GM23248 (cell line): ENCODE measurements at places on chromosomes 7 and 10.

- DNase-seq: no peak
These were observed 8.8 kb downstream of the LIMK1 start for GRCh38 chr7:74092321-74092963.

- peak; percentile 62 for DNase-seq
These were observed 282.0 kb upstream of the AKR1E2 start for GRCh38 chr10:4543938-4544533.

DNA sequence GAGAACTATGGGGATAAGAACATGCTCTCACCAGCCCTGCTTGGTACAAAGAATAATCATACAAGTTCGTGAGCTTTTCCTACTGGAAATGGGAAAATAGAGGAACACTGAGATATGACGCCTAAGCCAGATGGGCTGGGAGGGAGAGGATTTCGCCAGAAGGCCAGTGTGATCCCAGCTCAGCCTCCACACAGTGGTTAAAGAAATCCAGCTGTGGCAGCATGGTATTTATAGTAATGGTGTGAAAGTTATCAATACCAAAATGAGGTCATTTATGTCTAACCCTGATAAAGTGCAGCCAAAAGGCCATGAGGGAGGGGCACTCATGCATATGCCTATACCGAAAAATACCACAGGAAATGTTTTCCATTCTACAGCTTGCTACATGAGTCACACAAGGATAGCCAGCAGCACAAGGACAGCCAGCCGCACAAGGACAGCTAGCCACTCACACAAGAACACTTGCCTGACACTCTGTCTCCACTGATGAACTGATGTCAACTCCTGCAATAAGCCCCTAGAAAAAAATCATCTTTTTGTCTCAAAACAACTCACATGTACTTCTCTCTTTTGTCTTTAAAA, 49.4 kb downstream of the FRMPD2 start:
- DNase-seq: no peak

DNA sequence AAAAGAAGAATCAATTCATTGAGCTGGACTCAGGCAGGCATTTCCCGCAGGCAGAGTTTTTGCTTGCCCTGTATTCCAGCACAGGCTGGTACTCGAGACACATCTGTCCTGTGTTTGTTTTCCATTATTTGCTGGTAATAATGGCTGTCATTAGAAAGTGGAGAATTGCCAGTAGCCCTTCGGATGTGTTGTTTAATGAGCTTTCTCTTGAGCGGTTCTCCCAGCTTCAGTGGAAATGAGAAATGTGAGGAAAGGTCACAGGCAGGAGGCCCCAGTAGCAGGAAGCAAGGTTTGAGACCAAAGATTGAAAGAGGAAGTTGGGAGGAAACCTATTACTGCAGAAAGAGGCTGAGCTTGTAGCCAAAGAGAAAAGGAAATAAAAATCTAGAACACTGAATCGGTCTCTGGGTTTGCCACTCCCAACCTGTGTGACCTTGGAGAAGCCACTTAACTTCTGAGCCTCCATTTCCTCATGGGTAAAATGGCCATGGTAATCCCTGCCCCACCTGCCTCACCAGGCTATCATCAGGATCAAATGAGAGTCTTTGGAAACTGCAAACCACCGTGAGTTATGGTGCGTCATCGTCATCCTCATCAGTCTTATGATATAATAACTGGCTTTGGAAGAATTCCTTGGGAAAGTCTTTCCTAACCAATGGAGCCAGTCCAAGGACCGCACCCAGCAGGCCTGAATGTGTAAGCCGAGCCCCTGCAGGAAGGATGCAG, 67.7 kb downstream of the TACR2 start:
- peak; percentile 98 for DNase-seq

DNA sequence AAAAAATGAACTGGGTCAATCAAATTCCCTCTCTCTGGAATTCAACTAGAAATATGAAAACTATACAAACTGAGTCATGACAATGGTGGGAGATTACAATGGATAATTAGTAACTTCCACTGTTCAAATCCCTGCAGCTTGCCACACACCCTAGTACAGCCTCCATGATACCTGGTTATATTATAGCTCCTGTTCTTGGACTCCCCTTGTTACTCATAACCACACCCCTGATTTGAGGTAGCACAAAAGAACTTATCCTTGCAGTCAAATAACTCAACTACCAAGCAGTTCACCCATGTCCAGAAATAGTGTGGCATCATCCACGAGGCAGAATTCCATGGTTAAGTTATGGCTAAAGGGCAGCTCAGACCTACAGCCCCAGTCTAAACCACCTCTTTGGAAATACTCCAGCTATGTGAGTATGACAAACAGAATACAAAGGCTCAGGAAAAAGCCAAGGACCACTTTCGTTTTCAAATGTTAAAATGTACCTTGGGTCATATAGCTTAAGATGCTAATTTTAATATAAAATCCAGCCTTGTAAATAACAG, 164.7 kb downstream of the CPEB3 start:
- DNase-seq: no peak

DNA sequence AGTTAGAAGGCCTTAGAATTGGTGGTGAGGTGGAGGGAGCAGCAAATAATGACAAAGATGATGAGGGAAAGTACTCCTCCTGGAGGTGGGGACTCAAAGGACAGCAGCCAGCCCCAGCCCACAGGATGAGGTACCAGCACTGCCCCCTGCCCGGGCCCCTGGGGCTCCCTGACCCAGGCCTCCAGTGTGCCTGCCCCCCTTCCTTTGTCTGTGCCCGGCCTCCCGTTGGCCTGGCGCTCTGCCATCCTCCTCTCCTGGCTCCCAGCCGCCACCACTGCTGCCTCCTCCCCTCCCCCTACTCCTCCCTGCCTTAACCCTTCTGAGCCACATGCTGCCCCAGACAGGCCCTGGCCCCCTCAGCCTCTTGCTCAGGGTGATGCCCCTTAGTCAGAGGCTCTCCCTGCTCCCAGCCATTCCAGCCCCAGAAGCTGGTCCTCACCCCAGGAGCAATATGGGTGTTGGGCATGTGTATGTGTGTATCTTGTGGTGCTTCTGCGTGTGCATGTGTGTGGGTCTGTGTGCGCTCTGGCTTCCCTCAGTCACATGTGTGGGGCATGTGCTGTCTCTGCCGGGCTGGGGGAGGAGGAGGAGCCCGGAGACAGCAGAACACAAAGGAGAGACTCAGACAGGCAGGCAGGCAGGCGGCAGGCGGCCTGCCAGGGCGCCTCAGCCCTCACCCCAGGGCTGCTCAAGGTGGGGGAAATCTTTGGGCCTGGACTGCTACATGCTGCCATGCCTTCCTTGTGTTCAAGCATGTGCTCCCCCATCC, 2.6 kb downstream of the LDB1 start:
- peak; percentile 76 for DNase-seq

- DNase-seq: no peak
These were observed 244.1 kb upstream of the AKR1E2 start for GRCh38 chr10:4581929-4582328.

GRCh38 chr10:94293354-94293753, 69.4 kb downstream of the NOC3L start:
- peak; percentile 19 for DNase-seq

DNA sequence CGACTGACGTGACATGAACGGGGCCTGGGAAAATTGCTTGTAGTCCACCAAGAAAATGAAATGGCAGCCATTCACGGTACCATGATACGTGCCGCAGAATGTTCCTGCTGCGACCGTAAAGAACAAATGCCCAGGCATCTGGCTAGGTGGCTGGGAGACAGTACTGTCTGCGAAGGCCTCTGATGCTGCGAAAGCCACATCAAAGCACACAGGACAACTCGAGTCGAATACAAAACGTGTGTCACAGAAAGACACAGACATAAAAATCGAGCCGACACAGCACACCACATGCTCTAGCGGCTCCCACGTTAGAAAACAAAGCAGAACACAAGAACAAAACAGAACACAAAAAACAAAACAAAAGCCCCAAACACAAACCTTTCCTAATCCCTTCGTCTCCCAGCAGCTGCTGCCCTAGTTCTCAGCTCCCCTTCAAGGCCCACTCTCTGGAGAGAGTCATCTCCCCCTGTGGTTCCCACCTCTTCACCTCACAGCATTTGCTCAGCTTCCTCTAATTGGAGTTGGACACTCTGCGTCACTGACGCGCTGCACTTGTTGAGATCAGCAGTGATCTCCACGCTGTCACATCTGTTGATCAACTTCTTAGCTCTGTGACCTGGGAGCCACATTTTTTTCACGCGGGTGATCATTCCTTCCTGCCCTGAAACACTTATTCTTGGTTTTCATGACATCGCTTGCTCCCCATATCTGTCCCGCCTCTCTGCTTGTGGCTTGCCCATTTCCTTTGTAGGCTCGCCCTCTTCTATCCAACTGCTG, 112.2 kb downstream of the CLEC2L start:
- no peak for DNase-seq

- DNase-seq: no peak
These were observed 139.7 kb downstream of the ADCY1 start for GRCh38 chr7:45713669-45714520.

DNA sequence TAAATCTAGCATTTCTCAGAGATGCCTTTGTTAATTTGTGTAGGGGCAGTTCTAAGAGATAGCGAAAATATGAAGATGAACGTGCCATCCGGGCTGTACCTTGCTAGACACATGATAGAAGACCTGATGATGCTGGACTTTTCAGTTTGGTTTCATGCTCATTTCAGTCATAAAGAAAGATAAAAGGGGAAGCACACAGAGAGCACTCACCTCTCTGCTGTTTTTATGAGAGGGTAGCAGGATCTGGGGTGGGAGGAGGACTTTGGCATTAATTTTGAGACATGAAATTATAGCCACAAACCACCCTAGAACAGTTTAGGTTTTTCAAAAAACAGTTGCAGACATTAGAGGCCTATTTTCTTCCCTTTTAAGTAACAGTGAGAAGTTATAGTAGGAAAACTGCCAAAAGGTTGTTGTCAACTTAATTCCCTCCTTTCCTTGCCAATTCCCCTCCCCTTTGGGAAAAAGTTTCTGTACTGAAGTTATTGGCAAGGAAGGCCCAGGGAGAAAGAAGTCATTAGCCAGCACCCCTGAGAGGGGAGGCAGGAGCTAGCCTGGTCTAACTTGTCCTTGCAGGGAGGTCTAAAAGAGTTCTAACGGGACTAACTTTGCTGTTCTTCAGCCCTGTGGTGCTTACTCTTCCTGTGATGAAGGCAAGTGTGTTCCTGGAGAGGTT, 2.6 kb downstream of the ST7 start:
- DNase-seq: peak; percentile 27

- no peak for DNase-seq
These were observed 91.9 kb downstream of the ZNF438 start for GRCh38 chr10:30939643-30940251.

DNA sequence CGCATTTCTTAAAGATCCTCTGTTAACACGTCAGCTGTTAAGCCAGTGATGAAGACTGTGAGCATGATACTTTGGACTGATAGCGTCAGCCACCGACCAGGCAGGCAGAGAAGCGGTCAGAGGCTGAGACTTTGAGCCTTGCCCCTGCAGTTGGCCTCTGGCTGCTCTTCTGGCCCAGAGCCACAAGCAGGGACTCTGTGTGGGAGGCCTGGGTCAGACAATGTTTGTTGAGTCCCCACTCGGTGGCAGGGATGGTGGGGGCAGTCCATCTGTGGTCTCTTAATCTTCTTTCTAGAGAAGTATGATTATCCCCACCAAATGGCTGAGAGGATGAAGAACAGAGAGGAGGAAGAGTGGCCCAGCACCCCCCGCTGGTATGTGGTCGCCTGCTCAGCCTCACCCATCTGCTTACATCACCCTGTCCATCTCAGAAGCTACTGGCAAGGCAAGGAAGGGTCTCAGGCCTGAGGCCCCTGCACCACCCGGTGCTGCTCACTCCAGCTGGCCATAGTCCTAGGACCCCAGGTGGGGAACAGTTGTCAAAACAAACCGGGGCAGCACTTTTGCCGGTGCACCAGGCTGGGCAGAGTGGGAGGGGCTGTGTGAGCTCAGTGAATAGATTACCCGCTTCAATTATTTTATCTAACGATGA, 202.9 kb downstream of the GRID1 start:
- DNase-seq: no peak

DNA sequence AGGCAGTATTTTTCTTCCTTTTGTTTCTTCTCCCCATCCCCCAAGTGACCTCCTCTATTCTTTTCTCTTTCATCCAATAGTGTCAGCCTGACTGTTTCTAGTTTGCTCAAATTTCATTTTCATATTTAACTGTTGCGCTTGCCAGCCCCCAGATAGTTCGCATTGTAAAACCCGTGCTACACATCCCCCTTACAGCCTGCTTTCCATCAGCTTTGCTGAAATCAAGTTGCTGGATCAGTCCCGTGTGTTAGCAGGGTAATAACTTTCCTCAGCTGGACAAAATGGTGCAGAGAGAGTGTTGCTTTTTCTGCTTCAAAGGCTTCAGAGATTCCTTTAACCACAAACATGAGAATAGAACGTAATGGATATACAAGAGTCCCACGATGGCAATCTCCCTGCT, 180.6 kb upstream of the NPVF start:
- no peak for DNase-seq

GRCh38 chr7:96097835-96098234, 224.1 kb downstream of the SLC25A13 start:
- DNase-seq: peak; percentile 48

DNA sequence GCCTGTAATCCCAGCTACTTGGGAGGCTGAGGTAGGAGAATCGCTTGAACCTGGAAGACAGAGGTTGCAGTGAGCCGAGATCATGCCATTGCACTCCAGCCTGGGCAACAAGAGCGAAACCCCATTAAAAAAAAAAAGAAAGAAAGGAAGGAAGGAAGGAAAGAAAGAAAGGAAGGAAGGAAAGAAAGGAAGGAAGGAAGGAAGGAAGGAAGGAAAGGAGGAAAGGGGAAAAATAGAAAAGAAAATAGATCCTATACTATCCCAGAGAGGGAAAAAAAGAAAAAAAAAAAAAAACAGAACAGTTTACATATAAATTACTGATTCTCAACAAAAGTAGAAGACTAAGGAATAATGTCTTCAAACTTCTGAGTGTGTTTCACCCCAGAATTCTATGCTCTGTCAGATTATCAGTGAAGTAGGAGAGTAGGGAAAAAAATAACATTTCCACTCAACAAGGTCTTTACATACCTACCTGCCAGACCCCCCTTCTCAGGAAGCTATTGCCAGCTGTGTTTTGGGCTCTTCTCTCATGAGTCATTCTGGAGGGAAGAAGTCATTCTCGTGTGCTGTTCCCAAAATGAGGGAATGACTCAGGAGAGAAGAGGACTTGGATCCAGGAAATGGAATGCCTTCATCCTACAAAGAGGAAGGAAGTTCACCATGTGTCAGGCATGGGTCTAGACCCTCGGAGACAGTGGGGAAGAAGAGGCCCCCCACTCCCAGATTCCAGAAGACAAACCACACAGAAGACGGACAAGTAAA, 20.9 kb downstream of the RGS10 start:
- peak; percentile 89 for DNase-seq

DNA sequence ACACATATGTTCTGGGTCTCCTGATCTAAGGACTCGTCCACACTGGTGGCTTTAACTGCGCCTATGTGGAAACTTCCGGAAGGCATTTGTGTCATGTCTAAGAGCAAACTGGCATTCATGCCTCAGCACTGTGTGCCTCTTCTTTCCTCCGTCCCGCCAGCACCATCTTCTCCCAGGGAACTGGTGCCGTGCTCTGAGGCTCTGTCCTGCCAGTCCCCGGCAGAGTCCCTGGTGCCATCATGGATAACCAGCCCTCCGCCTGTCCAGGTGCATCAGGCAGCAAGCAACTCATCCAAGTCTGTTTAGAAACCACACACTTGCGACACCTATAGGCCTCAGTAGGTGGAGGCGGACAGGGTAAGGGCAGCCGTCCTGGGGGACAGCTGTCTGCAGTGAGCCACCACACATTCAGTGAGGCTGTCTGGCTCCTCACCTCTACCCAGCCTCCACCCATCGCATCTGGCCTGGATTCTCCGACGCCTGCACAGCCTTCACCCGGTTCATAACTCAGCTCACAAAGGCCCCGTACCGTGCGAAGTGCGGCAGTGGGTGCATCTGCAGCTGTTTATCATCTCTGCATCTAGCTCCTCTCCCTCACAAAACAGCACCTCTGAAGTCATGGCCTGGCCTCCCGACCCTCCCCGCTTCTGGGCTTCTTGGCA, 162.7 kb downstream of the DIP2C start:
- no peak for DNase-seq
